ENCODE measurements at places on chromosomes 3 and 15.

- no peak for DNase-seq
These were observed 88.2 kb downstream of the GMPS start for GRCh38 chr3:155958676-155959075.

DNA sequence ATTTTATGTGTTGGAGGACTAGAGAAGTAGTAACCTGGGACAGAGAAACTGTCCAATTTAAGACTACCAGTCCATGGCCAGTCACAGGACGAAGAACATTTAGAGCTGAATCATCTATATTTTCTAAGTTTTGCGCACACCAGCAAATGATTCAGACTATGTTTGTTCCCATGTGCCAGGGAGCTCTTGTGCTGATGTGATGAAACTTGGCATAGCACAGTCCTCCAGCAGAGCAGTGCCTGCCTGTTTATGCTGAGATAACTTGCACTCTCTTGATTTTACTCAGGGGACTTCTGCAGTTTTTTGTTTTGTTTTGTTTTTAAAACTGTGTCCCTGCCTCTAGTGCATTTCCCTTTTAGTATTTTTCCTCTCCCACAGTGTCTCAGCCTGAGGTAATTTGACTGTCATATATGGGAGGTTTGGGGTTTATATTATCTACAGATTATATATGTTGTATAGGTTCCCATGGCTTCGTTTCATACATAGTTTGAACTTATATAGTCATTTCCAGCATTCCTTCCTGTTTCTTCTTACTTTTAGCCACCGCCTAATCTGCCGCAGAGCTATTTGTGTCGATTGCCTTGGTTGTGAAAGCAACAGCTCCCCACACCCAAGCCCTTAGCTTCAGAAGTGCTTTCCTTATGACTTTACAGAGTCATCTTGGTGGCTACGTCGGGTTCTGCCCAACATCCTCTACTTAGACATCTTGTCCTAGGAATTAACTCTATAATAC is 45.5 kb downstream of the PPM1L start:
- DNase-seq, result no peak

DNA sequence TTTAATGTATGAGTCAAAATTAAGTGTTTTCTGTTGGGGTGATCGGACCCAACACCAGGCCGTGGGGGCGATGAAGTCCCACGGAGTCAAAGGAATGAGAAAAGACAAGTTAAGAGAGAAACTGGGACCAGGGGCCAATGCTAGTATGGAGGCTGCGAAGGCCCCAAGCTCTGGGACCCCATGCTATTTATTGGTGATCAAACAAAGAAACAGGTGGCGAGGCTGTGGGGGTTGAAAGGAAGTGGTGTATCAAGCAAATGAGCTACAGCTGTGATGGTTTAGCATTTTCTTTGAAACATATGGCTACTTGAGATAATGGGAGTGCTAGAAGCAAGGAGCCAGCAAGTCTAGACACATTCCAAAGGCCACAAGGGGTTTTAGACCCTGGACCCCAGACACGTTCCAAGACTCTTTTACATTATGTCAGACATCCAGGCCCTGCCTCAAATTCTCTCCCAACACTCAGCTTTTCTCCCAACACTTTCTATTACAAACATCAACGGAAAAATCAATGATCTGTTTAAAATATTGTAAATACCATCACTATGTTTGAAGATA is 56.0 kb upstream of the SNRPN start:
- DNase-seq, result no peak

GRCh38 chr3:39668420-39668819 is 141.0 kb upstream of the MYRIP start:
- no peak for DNase-seq

GRCh38 chr3:179020112-179020511 is 51.5 kb downstream of the ZMAT3 start:
- DNase-seq, result no peak

DNA sequence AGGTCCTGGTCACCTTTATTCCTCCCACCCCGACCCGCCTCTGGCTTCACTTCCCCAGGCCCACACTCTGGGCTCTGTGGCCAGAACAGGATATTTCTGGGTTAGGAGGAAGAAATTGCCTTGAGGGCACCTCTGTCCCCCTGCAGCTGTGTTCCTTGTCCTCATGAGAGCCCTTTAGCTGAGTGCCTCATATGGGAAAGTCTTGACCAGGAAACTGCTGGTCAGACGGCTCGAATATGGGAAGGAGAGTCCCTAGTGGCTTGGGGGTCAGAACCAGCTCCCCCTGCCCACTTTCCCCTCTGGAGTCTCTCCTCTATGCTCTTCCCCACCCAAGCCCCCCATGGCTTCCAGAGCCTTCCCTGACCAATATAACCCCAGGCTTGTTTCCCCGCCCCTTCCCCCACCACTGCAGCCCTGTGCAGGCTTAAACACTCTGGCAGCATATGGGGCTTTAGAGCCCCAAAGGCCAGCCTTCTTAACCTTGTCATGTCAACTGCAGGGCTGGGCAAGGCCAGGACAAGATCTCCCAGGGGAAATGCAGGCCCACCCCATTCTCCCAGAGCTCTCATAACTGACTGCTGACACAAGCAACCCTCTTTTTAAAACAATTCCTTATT is 36.4 kb downstream of the SEC22C start:
- no peak for DNase-seq

GRCh38 chr3:9229325-9229724 is 20.1 kb downstream of the SRGAP3 start:
- DNase-seq, result no peak

DNA sequence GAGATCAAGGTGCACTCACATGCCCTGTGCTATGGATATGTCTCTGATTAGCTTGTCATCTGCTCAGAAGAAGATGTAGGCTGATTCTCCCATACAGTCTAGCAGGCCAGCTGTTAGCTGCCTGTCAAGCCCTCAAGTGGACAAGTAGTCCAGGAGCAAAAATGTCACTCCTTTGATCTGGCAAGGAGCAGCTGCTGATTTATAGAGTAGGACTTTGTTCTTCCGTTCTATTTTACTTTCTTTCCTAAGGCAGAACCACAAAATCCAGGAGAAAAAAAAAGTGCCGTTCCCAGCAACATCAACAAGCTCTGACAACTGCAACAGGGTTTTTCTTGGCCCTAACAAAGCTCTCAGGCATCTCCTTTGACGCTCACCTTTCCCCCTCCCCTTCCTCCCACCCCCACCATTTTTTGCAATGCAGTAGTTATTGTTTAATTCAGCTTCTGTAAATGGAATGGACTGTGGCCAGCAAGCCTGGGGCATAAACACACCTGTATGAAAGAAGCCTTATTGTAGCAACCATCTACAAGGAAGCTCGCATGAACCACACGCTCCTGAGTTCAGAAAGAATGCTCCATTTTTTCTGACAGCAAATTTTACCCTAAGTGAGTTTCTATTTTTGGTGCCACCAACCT is 196.3 kb downstream of the MEIS2 start:
- DNase-seq, result no peak

DNA sequence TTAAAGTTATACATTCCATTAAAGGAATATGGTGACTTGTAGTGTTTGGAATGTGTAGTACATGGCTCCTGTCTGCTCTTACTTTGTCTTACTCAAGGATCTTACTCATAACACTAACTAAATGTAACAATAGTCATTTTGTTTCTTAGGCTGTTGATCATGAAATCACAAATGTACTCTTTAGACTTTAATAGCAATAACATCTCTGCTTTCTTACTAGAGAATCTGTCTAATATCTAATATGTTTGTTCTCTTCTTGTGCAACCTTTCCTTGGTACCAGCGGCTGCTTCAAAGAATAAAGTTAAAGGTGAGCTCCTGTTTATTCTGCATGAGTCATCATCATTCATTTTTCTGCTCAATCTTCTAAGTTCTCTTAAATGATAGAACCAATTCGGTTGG is 767.5 kb downstream of the CADM2 start:
- no peak for DNase-seq

- no peak for DNase-seq
These were observed 112.4 kb upstream of the BHLHE40 start for GRCh38 chr3:4866866-4867265.

DNA sequence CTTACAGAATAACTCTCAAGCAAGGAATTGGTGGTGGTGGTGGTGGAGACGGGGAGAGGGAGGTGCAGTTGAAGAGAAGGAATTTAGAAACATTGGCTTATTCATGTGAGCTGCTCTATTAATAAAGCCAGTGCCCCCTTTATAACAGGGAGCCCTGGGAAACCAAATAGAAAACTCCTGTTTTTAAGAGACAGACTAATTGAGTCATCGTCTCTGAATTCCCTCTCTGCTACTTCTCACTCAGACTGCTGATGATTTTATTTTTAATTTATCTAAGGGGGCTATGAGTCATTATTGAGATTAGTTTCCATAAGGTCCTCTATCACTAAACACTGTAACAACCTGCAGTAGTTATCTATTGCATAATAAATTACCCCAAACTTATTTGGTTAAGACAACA is 145.9 kb upstream of the GALNT15 start:
- no peak for DNase-seq

GRCh38 chr3:120597445-120598049 is 1.4 kb downstream of the NDUFB4 start:
- no peak for DNase-seq

DNA sequence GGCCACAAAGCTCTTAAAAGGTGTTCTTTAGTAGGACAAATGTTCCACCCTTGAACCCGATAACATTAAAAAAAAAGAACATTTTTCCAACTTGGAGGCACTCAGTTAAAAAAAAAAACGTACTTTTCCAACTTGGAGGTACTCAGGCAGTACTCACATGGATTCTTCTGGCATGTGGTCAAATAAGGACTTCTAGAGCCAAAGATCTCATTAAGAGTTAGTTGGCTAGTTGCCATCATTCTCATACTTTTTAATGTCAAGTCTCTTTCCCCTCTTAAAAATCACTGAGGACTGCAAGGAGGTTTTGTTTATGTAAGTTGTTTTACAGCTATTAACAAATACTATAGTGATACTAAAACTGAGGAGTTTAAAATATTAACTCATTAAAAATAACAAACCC is 101.0 kb downstream of the CADPS start:
- DNase-seq, result no peak

- peak; percentile 6 for DNase-seq
These were observed 341 bp downstream of the HEXA start for GRCh38 chr15:72375501-72375845.

- DNase-seq, result no peak
These were observed 44.7 kb downstream of the SGO1 start for GRCh38 chr3:20141316-20141715.

GRCh38 chr15:99619712-99620111 is 53.9 kb downstream of the MEF2A start:
- DNase-seq, result no peak

- DNase-seq, result no peak
These were observed 316.5 kb upstream of the ADAMTS9 start for GRCh38 chr3:65004306-65004705.

DNA sequence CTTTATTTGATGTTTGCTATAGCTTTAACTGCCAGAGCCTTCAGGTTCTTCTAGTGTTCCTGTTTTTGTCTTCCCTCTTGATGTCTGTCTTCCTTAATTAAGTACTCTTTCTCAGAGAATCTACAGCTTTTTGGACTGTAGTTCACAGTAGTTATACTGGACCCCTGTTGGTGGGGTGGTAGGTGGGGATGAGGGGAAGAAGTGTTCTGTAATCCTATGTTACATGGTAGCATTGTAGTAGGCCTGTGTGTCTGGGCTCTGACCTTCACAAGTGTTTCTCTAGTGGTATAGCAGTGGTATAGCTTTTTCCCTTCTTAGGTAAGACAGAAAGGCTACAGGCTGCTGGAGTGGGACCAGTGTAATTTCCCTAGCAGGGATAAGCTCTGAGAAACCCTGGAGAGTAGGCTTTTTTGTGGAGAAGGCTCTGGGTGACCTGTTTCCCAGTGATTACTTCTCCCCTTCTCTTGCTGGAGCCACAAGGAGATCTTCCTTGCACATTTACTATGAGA is 59.6 kb downstream of the CHRNA7 start:
- DNase-seq, result no peak

GRCh38 chr3:106281221-106281620 is 412.4 kb upstream of the CBLB start:
- DNase-seq, result no peak

DNA sequence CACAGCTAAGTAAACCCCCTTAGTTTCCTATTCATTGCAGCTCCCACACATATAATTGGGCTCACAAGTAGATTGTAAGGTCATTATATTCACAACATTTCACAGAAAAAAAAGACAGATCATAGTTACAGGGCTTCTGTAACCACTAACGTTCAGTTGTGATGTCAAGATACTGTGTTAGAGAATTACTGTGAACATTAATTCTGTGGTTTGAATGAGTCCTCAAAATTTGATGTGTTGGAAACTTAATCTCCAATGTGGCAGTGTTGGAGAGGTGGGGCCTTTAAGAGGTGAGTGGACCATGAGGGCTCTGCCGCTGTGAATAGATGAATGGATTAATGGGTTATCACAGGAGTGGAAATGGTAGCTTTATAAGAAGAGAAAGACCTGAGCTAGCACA is 21.3 kb downstream of the GRK7 start:
- no peak for DNase-seq

GRCh38 chr3:56677286-56677685 is 5.8 kb downstream of the TASOR start:
- DNase-seq, result no peak

DNA sequence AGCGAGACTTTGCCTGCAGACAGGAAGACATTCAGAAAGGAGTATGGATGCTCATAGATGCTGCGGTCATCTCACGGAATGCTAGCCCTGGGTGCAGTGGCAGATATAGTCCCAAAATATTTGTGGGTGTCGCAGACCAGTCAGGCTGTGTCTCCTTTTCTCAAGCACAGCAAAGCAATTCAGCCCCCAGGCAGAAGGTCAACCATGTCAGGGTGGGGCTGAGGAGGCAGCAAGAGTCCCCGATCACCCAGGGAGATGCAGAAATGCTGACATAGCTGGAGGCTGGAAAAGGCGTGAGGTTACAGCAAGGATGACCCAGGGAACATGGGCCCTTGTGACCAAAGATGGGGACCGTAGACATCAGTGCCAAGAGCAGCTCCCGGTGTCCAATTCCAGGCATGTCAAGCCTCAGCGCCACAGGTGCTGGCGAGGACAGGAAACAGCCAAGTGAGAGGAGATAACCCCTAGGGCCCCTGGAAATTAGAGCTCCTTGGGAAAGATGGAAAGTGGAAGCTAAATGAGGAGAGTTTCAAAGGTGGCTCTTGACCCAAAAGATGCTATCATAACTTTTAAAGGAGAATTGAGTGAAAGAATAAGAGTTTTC is 81.2 kb upstream of the ABHD17C start:
- no peak for DNase-seq

DNA sequence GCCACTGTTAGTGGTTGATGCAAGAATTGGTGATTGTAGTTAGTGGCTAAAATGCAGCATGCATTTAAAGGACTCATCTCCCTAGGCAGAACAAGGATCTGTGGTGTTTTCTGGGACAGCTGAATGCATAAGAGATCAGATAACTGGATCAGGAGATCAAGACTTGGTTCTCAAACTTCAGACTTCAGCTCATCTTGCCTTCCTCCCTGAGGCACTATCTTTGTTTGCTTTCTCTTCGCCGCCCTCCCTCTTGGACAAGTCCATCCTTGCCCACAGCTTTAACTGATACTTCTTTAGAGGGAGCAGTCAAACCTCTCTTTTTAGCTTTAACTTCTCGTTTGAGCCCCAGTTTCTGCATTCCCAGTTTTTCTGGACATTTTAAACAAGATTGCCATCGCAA is 195.4 kb upstream of the TPRG1 start:
- no peak for DNase-seq

All from activated CD8-positive, alpha-beta memory T cell treated with anti-CD3 and anti-CD28 coated beads for 1 hour (primary cell).